ENCODE measurements at places on chromosomes 16 and 17.

DNA sequence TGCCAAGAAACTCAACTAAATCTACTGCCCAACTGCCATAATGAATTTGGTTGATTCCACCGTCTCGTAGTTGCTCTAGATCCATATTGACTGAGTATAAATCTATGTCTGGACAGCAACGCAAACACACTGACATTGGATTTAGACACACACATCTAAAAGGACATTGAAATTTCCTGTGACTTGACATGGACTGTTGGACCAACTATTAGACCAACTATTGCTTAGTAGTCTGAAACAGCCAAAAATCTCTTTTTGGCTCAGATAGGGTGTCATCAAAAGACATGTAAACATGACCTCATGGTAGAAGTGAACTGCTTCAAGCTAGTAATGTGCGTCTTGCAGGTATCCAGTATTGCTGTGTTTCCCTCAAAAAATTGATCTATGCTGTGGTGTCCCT lies 31.3 kb downstream of the KIAA0513 start:
- H3K4me3 ChIP-seq, result no peak overlapping the region
- no peaks in the 10 kb centered on the region for H3K27me3 ChIP-seq
- no peaks in the 10 kb centered on the region for H3K36me3 ChIP-seq
- H3K4me1 ChIP-seq, result peaks cover 26% of the 10 kb centered on the region

GRCh38 chr16:83011939-83012338 lies 385.2 kb downstream of the CDH13 start:
- no peaks in the 10 kb centered on the region for H3K36me3 ChIP-seq
- no peak overlapping the region for H3K27ac ChIP-seq
- H3K4me3 ChIP-seq, result no peak overlapping the region
- no peaks in the 10 kb centered on the region for H3K4me1 ChIP-seq
- no peak for DNase-seq

DNA sequence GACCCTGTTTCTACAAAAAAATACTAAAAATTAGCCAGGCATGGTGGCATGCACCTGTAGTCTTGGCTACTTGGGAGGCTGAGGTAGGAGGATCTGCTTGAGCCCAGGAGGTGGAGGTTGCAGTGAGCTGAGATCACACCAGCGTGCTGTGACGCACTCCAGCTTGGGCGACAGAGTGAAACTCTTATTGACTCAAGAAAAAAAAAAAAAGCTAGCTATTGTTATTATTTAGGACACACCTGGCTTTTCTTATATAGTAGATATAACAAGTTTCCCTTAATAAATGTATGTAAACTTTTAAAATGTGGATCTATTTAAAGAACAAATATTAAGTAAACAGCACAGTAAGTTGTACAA lies 1.8 kb downstream of the RABEP2 start:
- no peak overlapping the region for H3K27ac ChIP-seq
- H3K4me1 ChIP-seq, result peaks cover 14% of the 10 kb centered on the region
- peaks cover 16% of the 10 kb centered on the region for H3K36me3 ChIP-seq
- H3K4me3 ChIP-seq, result no peak overlapping the region
- no peaks in the 10 kb centered on the region for H3K27me3 ChIP-seq

- H3K4me1 ChIP-seq, result peaks cover 33% of the 10 kb centered on the region
- peak overlapping the region; percentile 24 for H3K4me3 ChIP-seq
- no peaks in the 10 kb centered on the region for H3K27me3 ChIP-seq
- H3K36me3 ChIP-seq, result peaks cover 32% of the 10 kb centered on the region
- no peak for DNase-seq
- peak overlapping the region; percentile 90 for H3K27ac ChIP-seq
Observed at GRCh38 chr17:43135454-43135819, 10.3 kb upstream of the BRCA1 start.

- H3K27me3 ChIP-seq, result no peaks in the 10 kb centered on the region
- H3K27ac ChIP-seq, result no peak overlapping the region
- no peak for DNase-seq
- no peaks in the 10 kb centered on the region for H3K36me3 ChIP-seq
Observed at GRCh38 chr17:67433248-67433924, 56.3 kb downstream of the PITPNC1 start.

DNA sequence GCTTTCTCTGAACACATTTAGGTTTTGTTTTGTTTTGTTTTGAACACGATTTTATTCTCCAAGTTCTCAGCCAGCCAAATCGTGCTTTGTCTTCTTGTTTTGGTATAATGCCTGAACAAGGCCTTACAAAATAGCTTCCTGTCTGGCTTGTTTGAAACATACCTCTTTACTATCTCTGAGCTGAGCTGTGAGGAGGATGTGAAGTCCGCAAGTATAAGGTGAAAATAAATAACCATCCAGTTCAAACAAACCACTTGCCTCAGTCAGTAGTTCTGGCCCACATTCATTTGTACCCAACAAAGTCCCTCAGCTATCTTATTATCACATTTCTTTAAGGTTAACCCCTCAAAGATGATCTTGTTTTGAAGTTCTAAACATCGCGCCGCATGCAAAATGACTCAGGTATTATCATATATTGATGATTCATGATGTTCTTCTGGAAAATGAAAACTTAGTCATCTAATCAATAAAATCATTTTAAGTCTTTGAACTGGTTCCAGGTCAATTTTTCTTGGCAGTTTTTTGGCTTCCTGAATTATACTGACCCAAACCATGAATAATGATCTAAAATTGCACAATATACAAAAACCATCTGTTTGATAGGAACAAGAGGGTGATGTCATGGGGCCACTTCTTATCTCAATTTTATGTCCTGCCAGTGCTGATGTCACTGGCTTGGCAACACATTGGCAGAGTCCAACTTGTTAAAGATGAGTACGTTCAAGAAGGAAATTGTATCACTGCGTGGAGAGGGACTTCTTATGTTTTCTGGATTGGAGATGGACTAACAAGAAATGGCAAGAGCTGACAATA lies 694.3 kb downstream of the KCNJ2 start:
- H3K4me1 ChIP-seq, result no peaks in the 10 kb centered on the region
- H3K36me3 ChIP-seq, result no peaks in the 10 kb centered on the region
- H3K27ac ChIP-seq, result no peak overlapping the region
- no peak overlapping the region for H3K4me3 ChIP-seq
- no peaks in the 10 kb centered on the region for H3K27me3 ChIP-seq
- no peak for DNase-seq

DNA sequence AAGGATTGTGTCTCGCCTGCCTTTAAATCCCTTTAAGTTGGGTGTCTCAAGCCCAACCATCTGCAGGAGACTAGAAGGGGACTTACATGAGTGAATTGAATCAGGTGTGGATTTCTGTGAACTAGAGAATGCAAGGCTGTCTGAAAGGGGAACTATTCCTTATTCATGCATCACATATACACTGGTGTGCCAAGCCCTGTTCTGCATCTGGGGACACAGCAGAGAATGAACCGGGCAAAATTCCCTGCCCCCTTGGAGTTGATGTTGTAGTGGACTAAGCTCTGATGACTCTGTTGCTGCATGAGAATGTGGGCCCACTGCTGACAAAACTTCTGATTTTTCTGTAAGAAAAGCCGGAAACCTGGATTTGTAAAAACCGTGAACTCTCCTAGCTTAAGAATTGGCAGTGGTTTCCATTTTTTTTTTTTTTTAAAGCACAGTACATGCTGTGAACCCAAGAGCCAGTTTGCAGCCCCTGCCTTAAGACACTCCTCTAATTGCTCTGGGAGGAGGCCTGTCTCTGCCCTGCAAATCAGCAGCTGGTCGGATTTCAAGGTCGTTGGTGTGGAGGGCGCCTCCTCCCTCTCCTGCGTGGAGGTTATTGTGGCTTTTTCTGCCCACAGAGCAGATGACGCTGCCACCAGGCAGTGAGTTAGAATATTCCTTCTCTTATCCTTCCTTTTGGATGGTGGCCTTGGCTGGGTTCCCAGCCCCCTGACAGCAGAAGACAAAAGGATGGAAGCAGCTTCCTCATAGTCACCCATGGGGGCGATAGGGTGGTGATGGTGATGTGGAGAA lies 131.0 kb downstream of the PRKCB start:
- peak overlapping the region; percentile 81 for H3K27ac ChIP-seq
- H3K36me3 ChIP-seq, result peaks cover 13% of the 10 kb centered on the region
- no peaks in the 10 kb centered on the region for H3K27me3 ChIP-seq
- DNase-seq, result peak; percentile 85
- peak overlapping the region; percentile 36 for H3K4me3 ChIP-seq

GRCh38 chr17:51245535-51245934 lies 14.3 kb downstream of the MBTD1 start:
- no peak for DNase-seq
- H3K27ac ChIP-seq, result no peak overlapping the region
- no peaks in the 10 kb centered on the region for H3K27me3 ChIP-seq
- peaks cover 2% of the 10 kb centered on the region for H3K36me3 ChIP-seq
- H3K4me3 ChIP-seq, result no peak overlapping the region
- no peaks in the 10 kb centered on the region for H3K4me1 ChIP-seq

DNA sequence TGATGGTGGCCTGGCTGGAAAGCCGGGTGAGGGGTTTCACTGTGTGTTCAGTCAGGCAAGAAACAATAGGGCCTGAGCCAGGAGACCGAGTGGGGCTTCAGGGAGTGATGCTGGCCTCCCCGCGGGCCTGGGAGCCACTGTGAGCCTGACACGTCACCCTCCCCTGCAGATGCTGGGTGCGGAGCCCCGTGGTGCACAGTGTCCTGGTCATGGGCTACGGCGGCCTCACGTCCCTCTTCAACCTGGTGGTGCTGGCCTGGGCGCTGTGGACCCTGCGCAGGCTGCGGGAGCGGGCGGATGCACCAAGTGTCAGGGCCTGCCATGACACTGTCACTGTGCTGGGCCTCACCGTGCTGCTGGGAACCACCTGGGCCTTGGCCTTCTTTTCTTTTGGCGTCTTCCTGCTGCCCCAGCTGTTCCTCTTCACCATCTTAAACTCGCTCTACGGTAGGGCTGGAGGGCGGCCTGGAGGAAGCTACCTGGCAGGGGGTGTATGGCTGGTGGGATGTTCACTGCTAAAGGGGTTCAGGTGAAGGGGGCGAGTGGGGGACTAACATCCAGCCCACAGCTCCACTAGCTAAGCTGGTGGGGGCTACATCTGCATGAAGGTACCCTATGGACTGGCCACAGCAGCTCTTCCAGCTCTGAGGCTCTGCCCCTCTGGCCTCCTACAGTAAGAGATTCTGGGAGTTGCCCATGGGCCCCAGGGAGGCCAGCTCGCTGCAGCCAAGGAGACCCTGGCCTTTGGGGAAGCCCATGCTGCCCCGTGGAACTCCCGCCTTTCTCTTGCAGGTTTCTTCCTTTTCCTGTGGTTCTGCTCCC lies 32.4 kb downstream of the ADGRG5 start:
- no peaks in the 10 kb centered on the region for H3K27me3 ChIP-seq
- no peak overlapping the region for H3K4me3 ChIP-seq
- H3K4me1 ChIP-seq, result peaks cover 36% of the 10 kb centered on the region
- no peak overlapping the region for H3K27ac ChIP-seq

GRCh38 chr16:84406006-84406963 lies 37.9 kb downstream of the ATP2C2 start:
- H3K36me3 ChIP-seq, result no peaks in the 10 kb centered on the region
- no peak overlapping the region for H3K4me3 ChIP-seq
- no peak overlapping the region for H3K27ac ChIP-seq
- H3K27me3 ChIP-seq, result peaks cover 20% of the 10 kb centered on the region
- H3K4me1 ChIP-seq, result no peaks in the 10 kb centered on the region
- no peak for DNase-seq

DNA sequence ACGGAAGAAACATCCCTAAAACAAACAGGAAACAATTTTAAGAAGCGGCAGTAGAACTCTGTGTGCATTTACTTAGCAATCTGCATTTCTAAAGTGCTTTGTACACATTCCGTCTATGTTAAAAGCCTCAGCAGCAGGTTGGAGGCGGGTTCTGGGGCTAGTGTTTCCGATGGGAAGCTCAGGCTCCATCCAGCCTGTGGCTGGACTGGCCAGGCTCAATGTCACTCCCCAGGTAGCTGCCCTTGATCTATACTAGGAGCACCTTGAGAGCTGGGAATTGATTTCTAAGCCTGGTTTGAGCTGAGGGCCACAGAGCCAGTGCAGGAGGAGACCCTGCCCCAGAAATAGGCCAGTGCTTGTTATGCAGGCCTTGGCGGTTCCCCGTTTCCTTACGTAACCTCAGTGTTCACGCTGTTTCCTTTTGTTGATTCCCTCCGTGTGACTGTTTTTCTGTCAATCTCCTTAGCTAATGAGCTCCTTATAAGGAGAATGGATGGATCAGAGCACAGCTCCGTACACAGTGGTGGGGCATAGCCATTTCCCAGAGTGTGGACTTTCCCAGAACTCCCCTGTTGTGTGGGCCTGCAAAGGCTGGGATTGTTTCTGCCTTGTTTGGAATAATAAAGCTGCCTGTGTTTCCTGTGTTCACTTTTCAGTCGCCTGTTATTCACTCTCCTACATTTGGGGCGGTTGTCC lies 21.4 kb downstream of the ADORA2B start:
- peaks cover 25% of the 10 kb centered on the region for H3K4me1 ChIP-seq
- H3K27me3 ChIP-seq, result no peaks in the 10 kb centered on the region
- DNase-seq, result no peak

DNA sequence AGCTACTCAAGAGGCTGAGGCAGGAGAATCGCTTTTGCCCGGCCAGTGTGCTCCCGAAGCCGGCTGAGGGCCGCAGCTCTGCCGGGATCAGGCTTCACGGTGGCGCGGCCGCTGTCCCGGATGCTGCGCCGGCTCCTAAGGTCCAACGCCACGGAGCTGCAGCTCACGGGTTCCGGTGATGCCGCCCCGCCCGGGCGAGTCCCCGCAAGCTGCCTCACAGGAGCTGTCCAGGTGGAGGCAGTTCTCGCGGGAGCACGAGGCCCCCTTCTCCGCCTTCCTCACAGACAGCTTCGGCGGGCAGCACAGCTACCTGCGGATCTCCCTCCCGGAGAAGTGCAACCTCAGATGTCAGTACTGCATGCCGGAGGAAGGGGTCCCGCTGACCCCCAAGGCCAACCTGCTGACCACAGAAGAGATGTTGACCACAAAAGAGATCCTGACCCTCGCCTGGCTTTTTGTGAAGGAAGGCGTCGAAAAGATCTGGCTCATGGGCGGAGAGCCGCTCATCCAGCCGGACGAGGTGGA lies 111.4 kb upstream of the SIAH1 start:
- no peaks in the 10 kb centered on the region for H3K27me3 ChIP-seq
- no peak overlapping the region for H3K27ac ChIP-seq
- no peak for DNase-seq
- H3K4me3 ChIP-seq, result no peak overlapping the region
- H3K36me3 ChIP-seq, result no peaks in the 10 kb centered on the region

DNA sequence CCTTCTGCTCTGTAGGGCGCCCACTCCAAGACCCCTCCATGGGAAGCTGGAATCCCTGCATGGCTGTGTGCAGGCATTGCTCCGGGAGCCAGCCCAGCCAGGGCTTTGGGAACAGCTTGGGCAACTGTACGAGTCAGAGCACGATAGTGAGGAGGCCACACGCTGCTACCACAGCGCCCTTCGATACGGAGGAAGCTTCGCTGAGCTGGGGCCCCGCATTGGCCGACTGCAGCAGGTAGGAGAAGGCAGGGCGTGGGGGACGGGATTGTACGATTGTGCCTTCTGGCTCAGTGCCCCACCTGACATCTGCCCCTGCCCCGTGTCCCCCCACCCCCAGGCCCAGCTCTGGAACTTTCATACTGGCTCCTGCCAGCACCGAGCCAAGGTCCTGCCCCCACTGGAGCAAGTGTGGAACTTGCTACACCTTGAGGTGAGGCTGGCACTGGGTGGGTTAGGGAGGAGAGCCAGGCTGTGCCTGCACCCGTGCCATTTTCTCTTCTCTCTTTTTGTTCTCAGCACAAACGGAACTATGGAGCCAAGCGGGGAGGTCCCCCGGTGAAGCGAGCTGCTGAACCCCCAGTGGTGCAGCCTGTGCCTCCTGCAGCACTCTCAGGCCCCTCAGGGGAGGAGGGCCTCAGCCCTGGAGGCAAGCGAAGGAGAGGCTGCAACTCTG lies 8.7 kb upstream of the TMEM88 start:
- H3K4me3 ChIP-seq, result no peak overlapping the region
- H3K4me1 ChIP-seq, result peaks cover 49% of the 10 kb centered on the region
- peaks cover 28% of the 10 kb centered on the region for H3K36me3 ChIP-seq
- H3K27me3 ChIP-seq, result peaks cover 18% of the 10 kb centered on the region
- H3K27ac ChIP-seq, result no peak overlapping the region

- no peak overlapping the region for H3K27ac ChIP-seq
- H3K4me1 ChIP-seq, result no peaks in the 10 kb centered on the region
- H3K4me3 ChIP-seq, result no peak overlapping the region
Observed at GRCh38 chr17:17466511-17466910, 10.3 kb upstream of the MED9 start.

Measured in DND-41 (cell line).